ENCODE measurements at places on chromosomes 3 and 15. TPM values are rescaled to one million over a fixed set of nuclear protein-coding genes. Genes with fewer than 3 reads are reported as not detected.
A peak's percentile ranks its signal among the peaks of the same experiment; 100 is the strongest.

NRG4 gene
- total RNA-seq: not detected

TIGIT gene
- 0.77 TPM for total RNA-seq

PLSCR2 gene
- not detected for total RNA-seq

OCA2 gene
- total RNA-seq: not detected

PIGZ gene
- 7.6 TPM for total RNA-seq

GPR149 gene
- not detected for total RNA-seq

SRGAP3 gene
- 6.4 TPM for total RNA-seq

LYSMD2 gene
- 5.8 TPM for total RNA-seq

CMTM8 gene
- total RNA-seq: 5.4 TPM

GAP43 gene
- total RNA-seq: 1.7 TPM

DNA sequence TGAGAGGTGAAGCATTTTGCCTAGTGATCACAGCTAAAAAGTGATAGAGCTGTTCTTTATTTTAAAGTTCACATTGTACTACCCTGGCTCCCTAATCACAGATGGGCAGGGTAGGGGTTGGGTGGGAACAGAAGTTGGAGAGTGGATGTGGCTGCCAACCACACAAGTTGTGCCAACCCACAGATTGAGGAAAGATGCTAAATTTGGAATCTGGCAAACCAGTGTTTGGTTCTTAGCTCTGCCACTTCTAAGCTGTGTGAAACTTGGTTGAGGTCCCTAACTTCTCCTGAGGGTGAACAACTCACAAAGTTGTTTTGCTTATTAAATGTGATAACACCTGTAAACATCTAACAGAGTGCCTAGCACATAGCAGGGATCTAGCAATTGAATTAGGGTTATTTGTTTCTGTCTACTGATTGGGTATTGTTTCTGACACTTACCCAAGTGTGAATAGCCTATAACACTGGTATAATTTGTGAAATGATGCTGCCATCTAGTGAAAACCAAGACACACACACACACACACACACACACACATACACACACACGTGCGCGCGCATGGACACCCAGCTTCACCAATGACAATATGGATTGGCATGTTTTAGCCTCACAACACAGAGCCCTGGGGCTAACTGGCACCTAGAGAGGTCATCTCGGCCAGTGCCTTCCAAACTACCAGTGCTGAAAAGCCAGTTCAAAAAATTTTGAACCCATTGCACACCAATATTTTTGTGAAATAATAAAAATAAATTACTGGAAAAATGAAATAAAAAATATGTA, 25.3 kb downstream of the ADGRG7 start:
- DNase-seq: no peak

- DNase-seq: no peak
Measured at GRCh38 chr3:187782006-187782405, 36.7 kb upstream of the BCL6 start.

- no peak for DNase-seq
Measured at GRCh38 chr3:56086355-56086754, 381.9 kb downstream of the ERC2 start.

DNA sequence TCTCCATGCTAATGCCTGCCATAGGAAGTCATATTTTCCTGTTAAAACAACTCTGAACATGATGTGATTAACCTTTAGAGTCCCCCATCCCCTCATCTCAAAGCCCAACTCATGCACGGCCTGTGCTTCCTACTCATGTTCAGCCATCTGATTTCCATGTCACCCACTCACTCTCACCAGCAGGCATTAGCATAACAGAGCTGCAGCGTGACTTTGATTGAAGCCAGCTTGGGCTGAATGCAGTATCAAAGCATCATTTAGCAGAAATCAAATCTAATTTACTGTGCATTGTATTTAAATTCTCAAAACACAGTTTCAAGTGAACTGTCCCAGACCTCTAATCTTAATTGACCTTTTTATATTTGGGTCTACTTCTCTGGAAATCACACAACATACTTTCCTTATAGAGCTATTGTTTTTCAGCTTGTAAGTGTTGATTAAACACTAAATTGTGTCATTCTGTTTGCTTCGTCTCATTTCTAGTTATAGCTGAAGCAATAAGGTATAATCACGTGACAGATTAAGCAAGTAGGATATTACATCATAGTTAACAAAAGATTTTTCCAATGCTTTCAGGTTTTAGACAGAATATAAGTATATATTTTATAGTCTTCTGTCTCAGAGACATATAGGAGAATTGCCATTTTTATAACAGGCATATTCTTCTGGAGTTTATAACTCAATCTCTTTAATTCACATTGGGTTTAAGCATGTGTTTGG, 501.5 kb downstream of the ROBO2 start:
- no peak for DNase-seq

DNA sequence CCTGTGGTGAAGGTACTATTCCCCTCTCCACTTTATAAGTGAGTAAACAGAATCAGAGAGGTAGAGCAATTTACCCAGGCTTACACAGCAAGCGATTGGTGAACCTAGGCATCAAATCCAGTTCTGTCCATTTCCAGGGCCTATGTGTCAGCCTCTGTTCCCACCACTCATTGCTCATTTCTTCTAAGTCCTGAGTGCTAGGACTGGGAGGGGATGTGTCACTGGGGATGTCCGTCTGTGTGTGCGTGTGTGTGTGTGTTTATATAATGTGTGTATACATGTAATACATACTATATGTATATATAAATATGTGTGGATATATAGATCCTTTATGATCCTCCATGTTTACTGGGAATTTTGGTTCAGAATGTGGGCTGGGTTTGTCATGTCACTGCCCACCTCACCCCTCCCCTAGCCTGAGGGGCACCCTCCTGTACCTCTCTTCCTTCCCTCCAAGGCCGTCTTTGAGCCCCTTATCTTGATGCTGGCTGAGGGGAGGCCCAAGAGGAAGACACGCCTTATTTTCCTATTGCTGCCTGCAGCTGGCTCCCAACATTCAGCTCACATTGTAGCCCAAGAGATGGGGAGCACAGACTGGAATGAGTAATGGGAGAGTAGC, 2.1 kb downstream of the TMEM43 start:
- DNase-seq: no peak

- DNase-seq: no peak
Measured at GRCh38 chr3:194206320-194206719, 70.4 kb downstream of the HES1 start.

DNA sequence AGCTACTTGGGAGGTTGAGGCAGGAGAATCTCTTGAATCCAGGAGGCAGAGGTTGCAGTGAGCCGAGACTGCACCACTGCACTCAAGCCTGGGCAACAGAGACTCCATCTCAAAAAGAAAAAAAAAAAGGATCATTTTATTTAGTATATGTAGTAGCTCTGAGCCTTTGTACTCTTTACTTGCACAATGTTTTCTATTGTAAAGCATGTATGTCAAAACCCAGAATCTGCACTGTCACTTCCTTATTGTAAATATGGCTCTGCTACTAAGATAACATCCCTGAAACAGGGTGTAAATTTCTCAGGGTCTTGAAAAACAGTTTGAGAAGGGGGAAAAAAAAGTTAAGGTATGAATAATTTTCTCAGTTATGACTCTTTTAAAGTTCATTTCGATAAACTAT, 35.1 kb downstream of the SLMAP start:
- DNase-seq: no peak

DNA sequence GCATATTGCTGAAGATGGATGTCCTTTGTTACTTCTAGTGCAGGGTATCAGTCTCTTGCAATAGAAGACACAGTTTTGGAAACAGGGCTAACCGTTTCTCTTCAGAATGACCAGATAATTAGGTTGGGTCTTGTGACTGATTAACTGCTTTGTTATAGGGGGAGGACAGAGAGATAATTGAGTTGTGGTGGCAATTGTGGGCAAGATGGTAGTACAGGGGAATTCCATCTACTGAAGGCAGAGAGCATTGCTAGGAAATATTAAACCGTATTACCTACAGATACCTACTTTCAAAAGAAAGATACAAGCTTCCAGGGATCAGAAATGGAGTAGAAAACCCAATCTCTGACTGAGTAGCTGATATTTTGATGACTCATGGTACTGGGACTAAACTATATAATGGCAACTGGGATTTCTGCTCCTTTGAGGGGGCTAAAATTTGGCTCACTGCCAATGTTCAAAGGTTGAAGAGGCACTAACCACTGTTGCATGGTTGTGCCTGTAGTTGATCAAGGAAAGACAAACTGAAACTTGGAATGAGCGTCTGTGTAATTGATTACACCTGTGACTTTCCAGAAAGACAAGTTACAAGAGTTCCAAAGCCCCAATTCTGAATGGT, 4.2 kb downstream of the PRR23B start:
- DNase-seq: no peak

- no peak for DNase-seq
Measured at GRCh38 chr3:98029083-98029482, 6.0 kb downstream of the GABRR3 start.

GRCh38 chr3:138452436-138452835, 18.0 kb downstream of the ESYT3 start:
- peak; percentile 1 for DNase-seq

GRCh38 chr3:8324747-8325146, 176.9 kb upstream of the LMCD1 start:
- peak; percentile 16 for DNase-seq

DNA sequence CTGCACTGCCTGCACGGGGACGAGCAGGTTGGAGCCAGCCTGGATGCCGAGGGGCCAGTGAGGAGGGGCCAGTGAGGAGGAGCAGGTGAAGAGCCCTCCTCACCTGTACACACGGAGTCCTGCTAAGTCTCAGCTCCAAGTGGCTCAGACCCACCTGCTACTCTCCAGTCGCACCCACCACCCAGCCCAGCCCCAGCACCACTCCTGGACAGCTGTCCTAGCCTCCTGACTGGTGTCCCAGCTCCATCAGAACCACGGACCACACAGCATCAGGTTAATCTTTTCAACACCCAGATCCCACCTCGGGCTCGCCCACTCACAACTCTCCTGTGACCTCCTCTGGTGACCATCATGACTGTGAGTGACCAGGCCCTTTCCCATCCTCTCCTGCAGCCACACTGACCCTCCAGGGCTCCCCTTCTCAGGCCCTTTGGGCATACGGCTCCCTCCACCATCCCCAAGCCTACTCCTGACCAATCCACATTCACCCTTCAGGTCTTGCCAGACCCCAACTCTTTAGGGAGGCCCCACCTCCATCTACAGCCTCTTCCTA, 13.8 kb downstream of the EFCC1 start:
- no peak for DNase-seq

DNA sequence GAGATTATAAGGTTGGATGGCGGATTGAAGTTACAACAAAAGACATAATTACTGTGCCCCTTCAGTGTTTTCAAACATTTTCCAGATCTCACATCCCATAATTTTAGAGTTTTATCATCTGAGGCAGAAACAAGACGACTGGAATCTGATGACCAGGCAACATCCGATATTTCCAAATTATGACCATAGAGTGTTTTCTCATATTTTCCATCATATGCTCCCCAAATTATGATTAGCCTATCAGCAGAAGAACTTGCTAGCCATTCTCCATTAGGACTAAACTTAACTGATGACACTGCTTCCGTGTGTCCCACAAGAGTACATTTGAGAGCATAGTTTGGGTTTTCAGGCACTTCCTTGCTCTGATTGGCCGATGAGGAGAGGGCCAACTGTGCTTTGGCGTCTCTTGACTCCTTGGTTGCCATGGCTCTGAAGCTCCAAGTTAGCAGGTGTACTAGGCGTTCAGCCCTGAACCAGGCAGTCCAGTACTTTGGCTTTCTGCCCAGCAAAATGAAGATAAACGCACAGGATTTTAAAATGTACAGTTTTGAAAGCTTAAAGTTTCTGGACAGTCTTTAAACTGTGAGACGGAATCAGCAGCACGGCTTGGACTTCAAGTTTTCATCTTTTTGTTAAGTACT, 638 bp downstream of the WDR5B start:
- no peak for DNase-seq

GRCh38 chr3:141690431-141691072, 47.5 kb upstream of the RNF7 start:
- no peak for DNase-seq

DNA sequence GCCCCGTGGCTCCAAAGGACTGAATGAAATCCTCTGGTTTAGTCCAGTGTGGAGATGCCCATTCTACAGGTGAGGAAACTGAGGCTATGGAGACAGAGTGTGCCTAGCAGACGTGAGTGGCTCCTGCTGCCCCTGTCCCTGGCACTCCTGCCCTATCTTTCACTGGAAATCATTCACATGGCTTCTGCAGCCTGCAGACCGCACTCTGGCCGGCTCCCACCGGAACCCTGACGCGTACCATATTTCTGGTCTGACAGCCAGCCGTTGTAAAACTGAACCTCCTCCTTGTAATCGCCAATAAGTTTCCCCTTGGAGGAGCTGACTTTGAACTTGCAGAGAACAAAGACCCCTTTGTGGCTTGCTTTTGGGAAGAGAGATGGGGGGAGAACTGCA, 136.5 kb downstream of the CHSY1 start:
- DNase-seq: no peak

DNA sequence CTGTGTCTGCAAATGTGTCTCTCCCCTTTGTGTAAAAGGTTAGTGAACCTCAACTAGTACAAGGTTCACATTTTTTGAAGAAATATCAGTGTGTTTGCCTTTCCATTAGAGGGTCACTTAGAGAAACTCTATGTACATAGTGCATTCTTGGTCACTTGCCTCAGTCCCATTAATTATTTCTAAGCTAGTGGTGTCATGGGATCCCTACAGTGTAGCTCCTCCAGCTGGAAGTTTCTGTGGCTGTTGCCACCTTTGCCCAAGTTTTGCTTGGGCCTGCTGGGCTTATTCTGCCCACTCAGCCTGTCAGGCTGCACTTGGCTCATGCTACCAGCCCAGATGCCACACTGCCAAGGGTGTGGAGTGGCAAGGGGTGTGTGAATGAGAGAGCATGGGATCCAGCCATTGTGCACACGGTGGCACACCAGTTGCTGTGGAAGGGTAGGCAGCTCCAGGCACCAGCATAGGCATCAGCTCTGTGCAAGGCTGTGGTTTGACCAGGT, 161.7 kb downstream of the ARPP21 start:
- no peak for DNase-seq

GRCh38 chr15:77266708-77267386, 153.1 kb downstream of the PEAK1 start:
- DNase-seq: no peak

DNA sequence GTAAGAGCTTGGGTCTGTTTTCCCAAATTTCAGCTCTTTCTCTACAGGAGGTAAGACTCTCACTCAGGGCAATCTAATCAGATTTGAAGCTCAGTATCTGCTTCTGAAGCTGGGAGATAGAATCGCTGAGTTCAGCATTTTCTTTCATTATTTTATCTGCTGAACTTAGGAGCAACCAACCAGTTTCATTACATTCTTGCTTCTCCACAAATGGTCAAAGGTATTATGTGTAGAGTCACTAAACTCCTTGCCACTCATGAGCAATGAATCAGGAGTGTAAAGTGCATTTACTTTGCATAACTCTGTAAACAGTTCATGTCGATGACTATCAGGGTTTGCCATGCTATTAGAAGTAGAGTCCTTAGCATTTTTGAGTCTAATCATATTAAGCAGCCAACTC, 249.4 kb downstream of the CHL1 start:
- no peak for DNase-seq

DNA sequence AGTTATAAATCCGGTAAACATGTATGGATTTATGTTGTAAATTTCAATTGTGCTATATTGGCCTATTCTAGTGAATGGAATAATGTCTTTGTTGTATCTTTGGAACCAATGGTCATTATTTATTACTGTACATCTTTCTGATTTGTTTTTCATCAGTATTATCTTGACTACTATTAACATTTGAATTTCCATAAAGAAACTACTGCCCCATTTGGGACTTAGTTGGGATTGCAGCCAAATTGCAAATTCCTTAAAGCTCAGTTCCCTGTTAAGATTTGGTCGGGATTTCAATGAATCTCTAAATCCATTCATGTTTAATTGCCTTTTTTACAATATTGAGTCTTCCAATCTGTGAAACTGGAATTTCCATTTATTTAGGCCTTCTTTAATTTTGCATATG, 822.4 kb upstream of the CADM2 start:
- no peak for DNase-seq

Data from heart left ventricle (tissue), 16 donors.